ENCODE measurements at places on chromosomes 1 and 21.

GRCh38 chr21:31658053-31658452 is 1.4 kb upstream of the SOD1 start:
- no peak for DNase-seq

DNA sequence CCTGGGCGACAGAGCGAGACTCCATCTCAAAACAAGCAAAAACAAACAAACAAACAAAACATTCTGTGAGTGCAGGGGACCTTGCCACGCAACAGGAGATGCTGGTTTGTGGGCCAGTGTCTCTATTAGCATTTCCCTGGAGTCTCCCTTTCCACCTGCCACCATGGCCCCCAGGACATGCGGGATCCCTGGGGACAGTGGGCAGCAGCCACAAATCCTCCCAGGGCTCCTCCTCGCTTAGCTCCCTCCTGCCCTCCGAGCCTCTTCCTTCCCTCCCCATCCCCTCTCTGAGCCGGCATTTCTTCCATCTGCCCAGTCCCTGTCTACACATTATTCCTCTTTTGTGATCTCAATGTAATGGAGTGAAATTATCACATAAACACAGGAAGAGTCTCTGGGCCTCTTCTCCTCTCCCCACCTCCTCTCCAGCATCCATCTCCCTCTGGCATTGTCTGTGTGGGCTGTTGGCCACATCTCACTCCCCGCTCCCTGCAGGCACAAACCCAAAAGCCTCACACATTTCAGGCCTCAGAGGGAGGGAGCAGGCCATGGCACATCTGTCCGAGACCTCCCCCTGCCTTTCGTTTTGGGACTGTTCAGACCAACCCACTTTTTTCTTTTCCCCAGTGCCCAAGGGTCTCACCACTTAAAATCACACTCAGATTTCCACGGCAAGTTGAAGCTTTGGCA is 144.3 kb downstream of the MIS18A start:
- DNase-seq, result peak; percentile 55

GRCh38 chr1:37125295-37125694 is 91.0 kb upstream of the GRIK3 start:
- DNase-seq, result no peak

- peak; percentile 50 for DNase-seq
These were observed 97.5 kb upstream of the CTTNBP2NL start for GRCh38 chr1:112298558-112298957.

DNA sequence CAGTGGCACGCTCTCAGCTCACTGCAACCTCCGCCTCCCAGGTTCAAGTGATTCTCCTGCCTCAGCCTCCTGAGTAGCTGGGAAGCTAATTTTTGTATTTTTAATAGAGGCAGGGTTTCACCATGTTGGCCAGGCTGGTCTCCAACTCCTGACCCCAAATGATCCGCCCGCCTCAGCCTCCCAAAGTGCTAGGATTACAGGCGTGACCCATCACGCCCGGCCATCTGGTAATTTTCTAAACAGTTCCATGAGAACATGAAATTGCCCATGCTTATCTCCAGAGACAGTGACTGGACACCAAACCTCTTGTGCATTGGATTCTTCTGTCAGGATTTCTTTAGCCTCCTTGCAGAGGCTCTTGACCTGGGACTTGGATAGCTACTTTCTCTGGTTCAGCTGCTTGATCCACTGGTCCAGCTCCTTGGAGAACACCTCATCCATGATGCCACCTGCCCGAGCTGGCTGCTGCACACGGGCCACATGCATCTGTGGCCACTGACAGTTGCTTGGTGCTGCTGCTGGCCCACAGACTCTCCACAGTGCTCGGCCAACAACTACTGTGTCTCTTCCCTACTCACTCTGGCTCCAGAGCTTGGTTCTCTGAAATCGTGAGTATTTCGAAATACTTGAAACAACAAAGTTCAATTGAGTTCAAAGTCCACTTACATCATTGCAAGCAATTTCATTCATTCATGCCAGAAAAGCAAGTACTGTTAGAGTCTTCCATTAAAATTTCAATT is 40.0 kb upstream of the CTPS1 start:
- no peak for DNase-seq

DNA sequence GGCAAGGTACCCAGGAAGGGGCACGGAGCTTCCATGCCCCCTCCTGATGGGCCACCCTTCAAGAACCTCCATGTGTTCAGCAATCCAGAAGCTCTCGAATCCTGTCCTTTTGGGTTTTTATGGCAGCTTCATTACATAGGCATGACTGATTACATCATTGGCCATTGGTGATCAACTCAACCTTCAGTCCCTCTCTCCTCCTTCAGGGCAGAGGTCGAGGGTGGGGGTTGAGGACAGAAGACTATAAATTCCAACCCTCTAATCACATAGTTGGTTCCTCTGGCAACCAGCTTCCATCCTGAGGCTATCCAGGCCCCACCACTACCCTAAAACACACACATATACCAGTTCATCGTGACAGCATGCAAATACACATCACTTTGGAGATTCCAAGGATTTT is 135.7 kb downstream of the ZNF281 start:
- no peak for DNase-seq

- DNase-seq, result no peak
These were observed 8.1 kb upstream of the ETV3L start for GRCh38 chr1:157107702-157108101.

DNA sequence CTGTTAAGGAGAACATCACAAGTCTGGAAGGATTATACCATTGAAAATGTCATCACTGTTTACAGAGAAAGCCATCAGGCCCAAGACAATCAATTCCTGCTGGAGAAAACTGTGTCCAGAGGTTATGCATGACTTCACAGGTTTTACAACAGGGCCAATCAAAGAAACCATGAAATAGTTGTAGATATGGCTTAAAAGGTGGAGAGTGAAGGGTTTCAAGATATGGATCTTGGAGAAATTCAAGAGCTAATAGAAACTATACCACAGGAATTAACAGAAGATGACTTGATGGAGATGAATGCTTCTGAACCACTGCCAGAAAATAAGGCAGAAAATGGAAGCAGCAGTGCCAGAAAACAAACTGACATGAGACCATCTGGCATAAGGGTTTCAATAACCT is 30.2 kb downstream of the USP1 start:
- DNase-seq, result no peak

- peak; percentile 44 for DNase-seq
These were observed 12.0 kb downstream of the PROK1 start for GRCh38 chr1:110462964-110463363.

- DNase-seq, result no peak
These were observed 196.0 kb downstream of the CRB1 start for GRCh38 chr1:197464044-197464443.

DNA sequence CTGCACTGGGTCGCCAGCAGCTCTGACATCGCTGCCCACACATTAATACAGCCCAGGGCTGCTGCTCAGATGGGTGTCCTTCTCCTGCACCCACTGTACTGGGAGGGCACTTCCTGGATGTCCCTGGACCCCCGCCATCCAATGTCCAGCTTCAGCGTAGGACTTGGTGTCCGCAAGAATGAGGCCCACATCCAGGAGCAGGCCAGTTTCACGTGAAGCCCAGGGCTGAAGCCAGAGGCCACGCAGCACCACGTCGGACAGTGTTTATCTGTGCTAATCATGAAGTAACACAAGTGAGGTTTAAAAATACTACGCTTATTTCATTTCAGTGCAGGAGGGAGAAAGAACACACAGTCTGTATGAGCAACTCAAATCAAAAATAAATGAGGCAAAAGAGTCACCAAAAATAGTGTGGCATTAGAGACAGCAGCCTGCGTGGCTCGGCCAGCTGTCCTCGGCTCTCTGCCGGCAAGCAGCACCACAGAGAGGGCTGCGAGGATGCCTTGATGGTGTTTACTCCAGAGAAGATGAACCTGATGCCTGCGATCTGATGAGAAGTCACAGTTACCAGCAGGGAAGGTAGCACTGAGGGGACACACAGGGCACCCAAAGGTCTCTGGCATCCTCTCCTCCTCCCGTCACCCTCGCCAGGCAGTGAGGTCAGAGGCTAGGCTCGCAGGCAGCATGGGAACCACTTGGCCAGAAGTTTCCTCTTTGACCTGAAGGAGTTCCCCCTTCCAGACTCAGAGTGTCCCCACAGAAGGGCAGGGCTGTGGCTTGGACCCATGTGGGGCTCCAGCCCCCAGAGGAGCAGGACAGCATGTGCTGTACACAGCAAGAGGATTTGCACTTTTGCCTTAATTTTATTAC is 22.1 kb upstream of the NPHP4 start:
- DNase-seq, result no peak

DNA sequence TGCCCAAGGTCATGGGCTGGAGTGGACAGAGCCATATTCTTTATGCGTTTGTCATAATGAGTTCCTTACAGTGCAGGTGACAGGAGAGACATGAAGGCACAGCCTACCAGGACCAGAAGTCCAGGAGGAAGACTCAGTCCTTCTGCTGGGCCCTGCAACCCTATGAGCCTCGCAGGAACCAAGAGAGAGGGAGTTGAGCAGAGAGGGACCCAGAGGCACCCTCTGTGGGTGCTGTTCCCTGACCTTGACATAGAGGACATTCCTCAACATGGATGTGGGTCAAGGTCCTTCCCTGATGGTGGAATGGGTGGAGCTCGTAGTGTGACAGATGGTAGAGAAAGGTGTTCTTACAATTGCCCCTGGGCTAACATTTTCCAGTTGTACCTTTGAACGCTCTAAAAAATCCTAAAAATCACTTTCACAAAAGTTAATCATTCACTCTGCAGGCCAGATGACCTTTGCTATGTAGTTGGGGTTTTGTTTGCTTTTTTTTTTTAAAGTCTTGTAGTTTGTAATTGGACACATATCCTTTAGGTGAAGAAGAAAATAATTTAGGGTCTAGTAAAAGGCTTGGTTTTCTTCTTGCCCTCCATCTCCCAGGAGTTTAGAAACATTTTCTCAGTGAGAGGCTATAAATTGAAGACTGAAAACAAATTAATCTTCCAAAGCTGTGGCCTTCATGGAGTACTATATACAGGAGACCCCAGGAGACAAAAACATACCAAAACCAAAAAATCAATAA is 41.9 kb downstream of the MAB21L3 start:
- no peak for DNase-seq

GRCh38 chr1:219506473-219506899 is 106.4 kb downstream of the ZC3H11B start:
- no peak for DNase-seq

- DNase-seq, result no peak
These were observed 21.1 kb downstream of the PYHIN1 start for GRCh38 chr1:158952416-158952815.

- DNase-seq, result no peak
These were observed 2.3 kb downstream of the PTPRU start for GRCh38 chr1:29238620-29239002.

- no peak for DNase-seq
These were observed 26.4 kb downstream of the DENND2D start for GRCh38 chr1:111174070-111174469.

GRCh38 chr1:25146451-25146855 is 85.8 kb downstream of the SYF2 start:
- DNase-seq, result no peak

- DNase-seq, result no peak
These were observed 2.6 kb downstream of the LRRC41 start for GRCh38 chr1:46300673-46301405.

GRCh38 chr21:14686466-14687267 is 140.6 kb upstream of the SAMSN1 start:
- no peak for DNase-seq

- DNase-seq, result no peak
These were observed 8.2 kb upstream of the MAPKAPK2 start for GRCh38 chr1:206676499-206676898.

DNA sequence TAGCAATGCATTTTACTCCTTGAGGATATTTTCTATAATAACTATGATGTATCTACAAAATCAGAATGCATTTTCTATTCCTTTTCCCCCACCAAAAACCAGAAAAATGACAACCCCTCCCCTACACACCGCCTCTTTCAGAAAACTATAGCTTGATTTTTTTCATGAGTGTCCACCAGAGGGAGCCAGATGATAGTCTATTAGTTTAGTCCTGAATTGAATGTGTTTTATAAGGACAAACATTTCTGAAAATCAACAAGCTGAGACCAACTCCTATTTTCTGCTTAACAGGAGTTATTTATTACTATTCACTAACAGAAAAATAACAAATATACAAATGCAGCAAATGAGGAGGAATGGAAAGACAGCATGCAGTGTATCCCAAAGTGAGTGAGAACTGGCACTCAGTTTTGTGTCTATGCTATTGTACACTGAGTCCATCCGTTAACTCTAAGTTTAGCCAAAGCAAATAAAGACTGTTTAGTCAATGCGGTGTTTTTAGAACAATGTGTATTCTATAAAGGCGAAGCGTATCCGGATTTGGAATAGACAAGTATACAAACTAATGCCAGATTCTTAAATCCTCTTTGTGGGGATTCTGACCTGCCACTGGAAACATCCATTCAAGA is 182.6 kb downstream of the VAV3 start:
- DNase-seq, result peak; percentile 54

- no peak for DNase-seq
These were observed 12.3 kb downstream of the DDX20 start for GRCh38 chr1:111768023-111768422.

DNA sequence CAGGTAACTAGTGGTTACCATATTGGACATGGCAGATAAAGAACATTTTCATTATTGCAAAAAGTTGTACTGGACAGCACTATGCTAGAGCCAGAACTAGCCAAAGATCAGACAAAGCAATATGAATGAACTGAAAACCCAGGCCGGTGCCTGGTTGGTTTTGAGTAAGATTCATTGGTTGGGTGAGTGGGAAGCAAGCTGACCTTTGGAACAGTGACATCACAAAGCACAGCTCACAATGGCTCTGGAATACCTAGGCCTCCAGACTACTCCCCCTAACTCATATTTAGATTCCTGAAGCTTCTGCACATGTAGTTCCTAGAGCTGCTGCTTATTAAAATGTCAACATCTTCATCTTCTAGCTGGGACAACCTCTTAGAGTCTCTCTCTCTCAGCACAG is at the start of gene TMCO2:
TMCO2 (plus strand) TSS at position 283 of the 400 bp plus-strand sequence; CDS start at position 340, 57 bp downstream.
- no peak for DNase-seq

- peak; percentile 99 for DNase-seq
These were observed 7.0 kb upstream of the P3R3URF start for GRCh38 chr1:46183079-46183847.

DNA sequence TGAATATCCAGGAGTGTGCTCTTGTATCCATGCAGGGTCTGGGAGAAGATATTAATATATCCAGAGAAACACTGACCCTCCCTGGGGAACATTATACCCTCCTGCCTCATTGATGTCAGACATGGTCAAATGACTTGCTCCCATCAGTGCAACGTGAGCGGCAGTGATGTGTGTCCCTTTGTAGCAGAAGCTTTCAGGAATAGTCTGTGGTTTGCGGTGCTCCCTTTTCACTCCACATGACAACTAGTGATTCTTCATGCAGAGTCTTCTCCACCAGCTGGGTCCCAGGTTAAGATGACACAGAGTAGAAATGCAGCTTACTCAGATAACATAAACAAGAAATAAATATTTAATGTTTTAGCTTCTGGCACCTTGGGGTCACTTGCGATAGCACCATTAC is 31.9 kb upstream of the LYPD8 start:
- no peak for DNase-seq

Data from RPMI7951 (cell line).